Ureter (tissue), 1 donor: ENCODE measurements at places on chromosomes 16 and 17.
A peak's percentile ranks its signal among the peaks of the same experiment; 100 is the strongest.

DNA sequence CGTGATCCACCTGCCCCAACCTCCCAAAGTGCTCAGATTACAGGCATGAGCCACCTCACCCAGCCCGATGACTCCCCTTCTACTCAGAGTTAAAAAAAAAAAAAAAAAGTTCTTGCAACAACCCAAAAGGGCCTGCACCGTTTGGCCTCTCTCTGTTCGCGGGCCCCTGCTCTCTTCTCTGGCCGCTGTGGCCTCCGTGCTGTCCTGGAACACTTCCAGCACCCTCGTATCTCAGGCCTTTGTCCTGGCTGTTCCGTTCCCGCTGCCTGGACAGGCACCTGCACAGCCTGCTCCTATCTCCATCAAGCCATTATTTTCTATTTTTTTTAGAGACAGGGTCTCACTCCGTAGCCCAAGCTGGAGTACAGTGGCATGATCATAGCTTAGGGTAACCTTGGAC lies 10.8 kb downstream of the MYO1C start:
- DNase-seq, result no peak

- no peak for DNase-seq
Measured at GRCh38 chr16:50335196-50335958, 33.4 kb downstream of the BRD7 start.

GRCh38 chr17:70405492-70406220 lies 236.3 kb downstream of the KCNJ2 start:
- DNase-seq, result no peak

DNA sequence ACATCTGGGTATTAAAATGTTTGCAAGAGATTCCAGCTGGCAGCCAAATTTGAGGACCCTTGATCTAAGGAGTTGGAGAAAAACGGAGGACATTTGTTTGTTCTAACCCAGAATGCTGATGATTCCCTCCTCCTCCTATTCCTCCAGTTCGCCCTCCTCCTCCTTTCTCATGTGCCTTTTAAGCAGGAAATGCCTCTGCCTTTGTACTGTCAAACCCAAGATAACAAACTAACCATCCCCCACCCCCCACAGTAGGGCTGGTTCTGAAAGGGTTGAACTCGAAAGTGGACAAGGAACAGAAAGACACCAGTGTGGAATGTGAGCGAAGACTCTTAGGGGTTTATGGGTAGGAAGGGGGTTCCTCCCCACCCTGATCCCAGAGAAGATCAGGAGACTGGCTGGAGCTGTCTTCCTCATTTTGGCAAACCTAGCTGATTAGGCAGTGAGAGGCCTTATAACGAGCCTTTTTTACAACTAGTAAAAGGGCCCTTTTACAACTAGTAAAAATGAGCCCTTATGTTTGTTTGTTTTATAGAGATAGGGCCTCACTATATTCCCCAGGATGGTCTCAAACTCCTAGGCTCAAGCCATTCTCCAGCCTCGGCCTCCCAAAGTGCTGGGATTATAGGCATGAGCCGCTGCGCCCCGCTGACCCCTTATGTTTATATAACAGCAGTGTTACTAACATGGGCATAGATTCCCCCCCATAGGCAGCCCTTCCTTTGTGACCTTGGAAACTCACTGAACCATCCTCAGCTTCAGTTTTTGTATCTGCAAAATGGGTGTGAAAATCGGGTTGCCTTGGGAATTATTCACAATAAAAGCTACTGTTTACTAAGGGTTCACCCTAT lies 975 bp downstream of the CHD9 start:
- peak; percentile 54 for DNase-seq

GRCh38 chr16:69133373-69133954 lies 1.0 kb downstream of the UTP4 start:
- no peak for DNase-seq

- no peak for DNase-seq
Measured at GRCh38 chr16:63617047-63617989, 1504.5 kb downstream of the CDH11 start.

DNA sequence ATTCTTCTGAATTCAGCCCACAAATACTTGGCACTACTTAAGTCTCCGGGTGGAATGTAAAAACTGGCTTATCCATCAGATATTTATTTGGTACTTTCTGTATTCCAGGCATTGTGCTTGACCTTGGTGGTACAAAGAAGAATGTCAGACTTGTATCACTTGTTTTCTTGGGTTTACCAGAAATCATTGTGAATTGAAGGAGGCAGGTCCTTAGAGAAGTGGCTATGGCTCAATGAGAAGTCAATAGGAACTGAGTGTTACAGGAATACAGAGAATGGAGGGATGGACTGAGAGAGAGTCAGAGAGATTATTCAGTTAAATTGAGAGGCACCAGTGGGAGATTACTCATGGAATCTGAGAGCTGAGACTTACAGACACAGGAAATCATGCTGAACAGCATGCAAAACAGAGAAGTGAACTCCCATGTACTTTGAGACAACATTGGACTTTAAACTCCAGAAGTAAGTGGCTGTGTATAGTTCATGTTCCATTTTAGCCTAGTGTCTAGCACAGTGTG lies 704.1 kb downstream of the CDH11 start:
- no peak for DNase-seq

GRCh38 chr17:66138120-66138519 lies 53.8 kb downstream of the CEP112 start:
- DNase-seq, result no peak

DNA sequence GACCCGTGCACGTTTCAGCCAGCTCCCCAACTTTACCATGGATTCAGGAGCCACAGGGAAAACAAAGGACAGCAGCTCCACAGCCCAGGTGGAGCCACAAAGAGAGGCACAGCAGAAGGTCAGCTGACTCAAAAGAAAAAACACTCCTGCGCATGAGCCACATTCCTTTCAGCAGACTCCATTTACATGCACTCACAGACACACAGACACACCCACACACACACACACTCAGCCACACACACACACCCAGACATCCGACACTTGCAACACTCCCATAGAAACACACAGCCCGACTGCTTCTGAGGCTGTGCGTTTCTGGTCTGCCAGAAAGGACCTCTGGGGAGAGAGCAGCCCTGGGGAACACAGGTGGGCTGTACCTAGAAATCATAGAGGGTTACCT lies 2335.5 kb downstream of the TP53TG3F start:
- no peak for DNase-seq

- DNase-seq, result no peak
Measured at GRCh38 chr17:15361151-15361550, 19.8 kb upstream of the TEKT3 start.

DNA sequence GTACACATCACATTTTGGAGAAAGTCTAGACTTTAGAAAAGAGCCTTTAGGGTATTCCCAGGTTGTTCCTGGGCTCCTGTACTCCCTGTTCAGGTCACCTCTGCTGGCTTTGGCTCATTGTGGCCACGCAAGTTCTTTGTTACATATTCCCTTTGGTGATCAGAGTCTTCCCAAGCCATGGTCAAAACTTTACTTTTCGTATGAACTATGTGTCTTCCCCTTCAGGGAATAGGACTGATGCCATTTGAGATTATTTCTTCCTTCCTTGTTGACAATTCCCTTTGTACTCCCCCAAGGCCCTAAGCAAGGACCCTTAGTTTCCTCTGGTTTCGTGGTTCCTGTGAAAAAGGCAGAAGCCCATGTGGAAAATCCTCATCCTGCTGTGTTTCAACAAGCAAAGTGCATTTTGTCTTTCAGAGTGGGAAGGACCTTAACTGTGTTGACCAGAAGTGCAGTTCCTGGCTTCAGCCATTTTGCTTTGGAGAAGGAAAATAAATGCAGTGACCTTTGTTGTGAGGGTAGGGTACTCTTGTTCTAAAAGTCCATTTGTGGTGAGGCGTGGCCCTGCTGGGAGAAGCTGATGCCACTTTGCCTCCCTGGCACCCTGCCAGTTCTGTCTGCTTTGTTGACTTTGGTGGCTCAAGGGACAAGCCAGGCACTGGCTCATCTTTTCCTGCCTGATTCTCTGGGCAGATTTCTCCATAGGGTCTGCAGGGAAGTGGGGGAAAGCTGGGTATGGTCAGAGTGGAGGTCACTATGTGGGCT lies 55.1 kb downstream of the ZNRF1 start:
- DNase-seq, result peak; percentile 78

GRCh38 chr16:11890231-11890965 lies 25.4 kb downstream of the GSPT1 start:
- no peak for DNase-seq

DNA sequence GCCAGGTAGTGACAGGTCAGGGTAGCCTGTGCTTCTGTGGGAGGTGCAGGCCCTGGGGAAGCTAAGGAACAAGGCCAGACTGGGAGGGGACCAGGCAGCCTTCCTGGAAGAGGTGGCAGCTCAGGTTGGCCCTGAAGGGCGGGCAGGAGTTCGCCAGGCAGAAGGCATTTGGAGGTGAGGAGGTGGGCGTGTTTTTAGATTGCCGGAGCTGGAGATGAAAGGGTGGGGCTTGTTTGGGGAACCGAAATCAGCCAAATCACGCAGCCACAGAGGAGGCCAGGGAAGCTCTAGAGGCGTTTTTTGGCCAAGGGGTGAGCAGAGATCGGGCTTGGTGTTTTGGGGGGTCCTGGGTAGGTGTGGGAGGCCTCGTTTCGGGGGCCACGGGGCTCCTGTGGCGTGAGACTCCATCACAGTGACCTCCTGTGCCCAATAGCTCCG lies 7.6 kb downstream of the ADCY7 start:
- no peak for DNase-seq
